Endothelial cell (in vitro differentiated cells): ENCODE measurements at places on chromosomes 3 and 15. TPM values are rescaled to one million over a fixed set of nuclear protein-coding genes. Genes with fewer than 3 reads are reported as not detected.

GRCh38 chr3:12948371-12948770, 107.0 kb upstream of the RPL32 start:
- DNase-seq = no peak

DNA sequence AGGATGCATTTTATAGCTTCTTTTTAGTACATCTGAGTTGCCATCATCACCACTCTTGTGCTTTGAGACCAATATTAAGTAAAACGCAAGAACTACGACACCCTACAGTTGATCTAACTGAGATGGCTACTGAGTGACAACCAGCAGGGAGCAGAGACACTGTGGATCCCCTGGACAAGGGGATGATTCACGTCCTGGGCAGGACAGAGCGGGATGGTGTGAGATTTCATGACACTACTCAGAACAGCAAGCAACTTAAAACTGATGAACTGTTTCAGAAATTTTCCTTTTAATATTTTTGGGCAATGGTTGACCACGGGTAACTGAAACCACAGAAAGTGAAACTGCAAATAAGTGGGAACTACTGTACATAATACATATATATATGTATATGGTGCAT, 299.2 kb downstream of the ADAMTS17 start:
- DNase-seq = no peak

DNA sequence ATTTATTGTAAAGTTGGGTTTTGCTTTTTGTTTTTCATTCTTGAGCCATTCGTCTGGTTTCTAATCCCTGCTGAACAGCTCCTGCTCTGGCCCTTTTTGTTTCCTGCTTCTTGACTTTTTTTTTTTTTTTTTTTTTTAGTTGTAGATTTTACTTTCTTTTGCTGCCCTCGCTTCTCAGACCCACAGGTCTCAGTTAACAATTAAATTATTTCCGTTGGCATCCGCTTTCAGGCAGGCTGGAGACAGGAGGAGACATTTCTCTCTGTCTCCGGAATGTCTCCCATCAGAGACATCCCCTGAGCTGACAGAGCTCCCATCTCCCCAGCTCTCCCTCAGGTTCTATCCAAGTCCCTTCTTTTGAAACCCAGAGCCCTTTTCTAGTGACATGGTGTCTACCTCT, 68.6 kb downstream of the SLC6A6 start:
- DNase-seq = no peak

DNA sequence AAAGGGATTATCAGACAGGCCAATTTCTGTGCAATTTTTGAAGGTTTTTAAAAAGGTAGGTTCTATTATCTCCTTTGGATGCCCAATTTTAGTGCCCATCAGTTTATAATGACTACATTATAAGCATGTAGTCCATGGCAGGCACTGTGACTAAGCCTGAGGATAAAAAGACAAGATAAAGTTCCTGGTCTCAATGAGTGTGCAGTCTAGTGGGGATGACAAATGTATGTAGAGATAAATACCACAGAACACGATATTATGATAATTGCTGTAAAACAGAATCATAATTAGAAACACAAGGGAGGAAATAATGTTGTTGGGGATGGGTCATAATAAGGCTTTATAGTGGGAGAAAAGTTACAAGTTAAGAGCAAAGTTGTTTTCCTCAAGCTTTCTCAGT, 163.1 kb downstream of the ZNF385D start:
- DNase-seq = no peak

The ZIC1 gene
- 4.1 TPM for total RNA-seq

The NR2E3 gene
- not detected for total RNA-seq
